ENCODE measurements at places on chromosomes 3 and 15.

GRCh38 chr3:27024493-27024892, 344.7 kb downstream of the NEK10 start:
- DNase-seq: no peak

DNA sequence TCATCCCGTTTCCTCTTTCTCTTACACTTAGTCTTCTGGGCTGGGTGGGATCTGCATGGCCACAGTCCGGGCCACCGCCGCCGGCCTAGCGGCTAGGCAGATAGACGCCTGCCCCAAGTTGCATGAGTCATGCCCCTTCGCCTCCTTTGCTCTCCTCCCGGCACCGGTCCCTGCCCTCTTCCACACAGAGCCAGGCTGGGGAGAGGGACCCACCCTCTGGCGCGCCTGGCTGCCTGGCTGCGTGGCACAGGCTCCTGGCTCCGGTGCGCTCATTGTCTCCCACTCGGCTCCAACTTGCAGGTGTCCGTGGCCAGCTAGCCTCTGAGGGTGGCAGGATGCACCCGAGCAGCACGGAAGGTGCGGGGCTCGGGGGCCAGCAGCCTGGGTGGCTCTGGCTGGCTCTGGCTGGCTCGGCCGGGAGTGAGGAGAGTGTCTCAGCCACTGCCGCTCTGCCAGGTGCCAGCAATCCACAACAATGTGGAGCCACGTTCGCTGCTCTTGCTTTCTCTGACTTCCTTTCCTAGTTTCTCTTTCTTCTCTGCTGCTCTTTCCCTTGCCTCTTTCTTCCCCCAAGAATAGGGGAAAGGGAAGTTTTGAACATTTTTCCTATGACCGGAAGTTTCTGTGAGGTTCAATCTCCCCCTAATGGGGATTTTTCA, 22.4 kb upstream of the MTHFS start:
- DNase-seq: no peak

DNA sequence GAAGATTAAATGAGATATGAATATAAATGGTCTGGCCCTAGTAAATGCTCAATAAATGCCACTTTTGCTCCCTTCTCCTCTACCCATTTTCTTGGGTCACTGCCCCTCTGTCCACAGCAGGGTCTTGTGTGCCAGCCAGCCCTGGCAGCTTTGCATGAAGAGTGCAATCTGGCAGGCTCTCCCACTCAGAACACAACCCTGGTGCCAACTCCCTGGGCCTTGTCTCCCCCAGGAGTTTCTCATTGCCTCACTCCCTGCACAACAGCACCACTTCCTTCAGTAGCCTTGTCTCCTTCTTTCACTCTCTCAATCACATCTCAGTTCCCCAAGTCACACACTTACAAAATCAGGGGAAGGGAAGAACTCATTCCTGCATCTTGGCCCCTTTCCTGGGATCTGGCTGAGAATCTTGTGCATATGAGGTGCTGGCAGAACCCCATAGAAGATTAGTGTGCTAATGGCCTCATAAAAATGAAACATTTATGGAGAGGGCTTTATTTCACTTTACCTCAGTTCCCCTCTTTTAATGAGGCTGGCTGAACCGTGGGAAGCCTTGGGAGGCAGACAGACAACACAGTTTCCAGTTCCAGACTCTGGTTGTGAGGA, 445.9 kb upstream of the PROK2 start:
- no peak for DNase-seq

DNA sequence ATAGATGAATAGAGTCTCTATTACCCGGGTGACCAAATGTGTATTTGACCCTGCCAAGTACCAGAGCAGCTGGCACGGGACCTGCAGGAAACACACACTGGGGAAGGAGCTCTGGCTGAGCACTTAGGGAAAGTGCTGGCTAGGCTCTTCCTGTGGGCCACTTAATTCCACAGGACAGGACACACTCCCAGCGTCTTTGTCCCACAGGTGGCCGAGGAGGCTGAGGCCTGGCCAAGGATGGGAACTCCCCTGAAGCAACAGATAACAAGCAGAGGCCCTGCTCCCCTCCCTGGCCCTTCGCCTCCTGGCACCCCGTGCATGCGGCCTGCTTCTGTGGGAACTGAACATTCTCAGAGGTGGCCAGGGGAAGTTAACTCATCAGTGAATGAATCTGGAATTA, 180.8 kb downstream of the ATP10A start:
- DNase-seq: no peak

- no peak for DNase-seq
Measured at GRCh38 chr3:35800960-35801459, 161.7 kb downstream of the ARPP21 start.

- no peak for DNase-seq
Measured at GRCh38 chr3:151567477-151567876, 106.6 kb upstream of the IGSF10 start.

DNA sequence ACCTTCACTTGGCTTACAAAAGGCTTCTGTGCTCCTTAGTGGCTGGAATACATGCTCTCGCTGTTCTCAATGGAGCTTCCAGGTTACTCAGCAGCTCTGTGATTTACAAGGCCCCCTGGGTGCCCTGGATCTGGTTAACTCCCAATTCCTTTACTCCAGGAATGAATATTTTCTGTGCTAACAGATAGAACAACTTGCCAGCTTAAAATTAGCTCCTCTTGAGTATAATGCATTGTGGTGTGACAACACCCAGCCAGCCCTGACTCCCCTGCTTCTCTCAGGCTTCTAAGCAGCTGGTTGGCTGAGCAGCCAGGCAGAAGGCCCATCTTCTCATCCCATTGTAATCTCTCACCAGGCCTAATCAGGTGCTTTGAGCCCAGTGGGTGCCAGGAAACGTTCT, 246.4 kb downstream of the ALCAM start:
- DNase-seq: no peak

- no peak for DNase-seq
Measured at GRCh38 chr3:177838766-177839350, 641.6 kb upstream of the TBL1XR1 start.

- DNase-seq: no peak
Measured at GRCh38 chr3:189786479-189787064, 155.4 kb downstream of the TP63 start.
